ENCODE measurements at places on chromosomes 1 and 21.
A peak's percentile ranks its signal among the peaks of the same experiment; 100 is the strongest.

GRCh38 chr1:198809247-198809646 lies 170.4 kb downstream of the PTPRC start:
- DNase-seq = no peak

GRCh38 chr1:16064536-16065268 lies 8.7 kb downstream of the FAM131C start:
- no peak for DNase-seq

GRCh38 chr1:42853116-42853884 lies 6.9 kb downstream of the ZNF691 start:
- no peak for DNase-seq

DNA sequence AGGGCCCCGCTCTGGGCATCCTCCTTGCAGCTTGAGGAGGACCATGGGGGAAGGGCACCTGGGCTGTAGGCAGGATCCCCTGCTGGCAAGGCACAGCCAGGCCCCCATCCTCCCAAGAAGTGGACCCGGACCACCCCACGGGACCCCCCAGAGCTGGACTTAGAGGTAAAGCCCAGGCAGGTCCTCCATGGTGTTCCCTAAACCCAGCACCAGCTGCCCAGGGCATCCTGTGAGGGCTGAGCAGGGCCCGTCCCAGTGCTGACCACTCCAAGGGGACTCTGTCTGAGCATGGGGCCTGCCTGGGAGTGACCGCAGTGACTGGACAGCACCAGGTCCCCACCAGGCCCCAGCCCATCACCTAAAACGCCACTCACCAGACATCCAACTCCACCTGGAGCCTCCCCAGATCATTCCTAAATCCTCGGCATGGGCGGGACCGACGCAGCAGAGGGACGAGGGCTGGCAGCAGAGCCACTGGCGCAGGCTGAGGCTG lies 21.3 kb downstream of the COL6A2 start:
- DNase-seq = no peak

DNA sequence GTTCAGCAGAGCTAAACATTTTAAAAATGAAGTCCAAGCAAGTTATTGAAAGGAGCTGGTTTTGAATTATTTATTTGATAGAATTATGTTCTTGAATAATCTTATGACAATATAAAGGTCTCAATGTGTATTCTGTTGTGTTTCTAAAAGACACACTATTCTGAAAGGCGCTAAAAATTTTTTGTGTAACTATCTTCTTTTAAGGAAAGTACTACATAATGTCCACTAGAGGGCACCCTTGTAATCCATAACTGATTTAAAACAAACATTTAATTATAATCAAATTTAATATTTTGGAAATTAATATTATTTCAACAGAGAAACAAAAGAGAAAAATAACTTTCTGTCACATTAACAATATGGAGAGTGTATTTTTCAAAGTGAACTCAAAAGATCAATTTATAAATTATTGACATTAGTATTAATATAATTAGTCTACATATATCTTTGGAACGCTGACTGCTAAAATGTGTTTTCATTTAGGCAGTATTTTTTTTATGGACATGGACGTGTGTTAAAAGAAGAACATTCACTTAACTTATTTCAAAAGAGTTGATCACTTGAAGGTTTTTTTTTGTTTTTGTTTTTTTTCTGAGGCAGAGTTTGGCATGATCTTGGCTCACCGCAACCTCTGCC lies 248.4 kb downstream of the DENND1B start:
- no peak for DNase-seq

DNA sequence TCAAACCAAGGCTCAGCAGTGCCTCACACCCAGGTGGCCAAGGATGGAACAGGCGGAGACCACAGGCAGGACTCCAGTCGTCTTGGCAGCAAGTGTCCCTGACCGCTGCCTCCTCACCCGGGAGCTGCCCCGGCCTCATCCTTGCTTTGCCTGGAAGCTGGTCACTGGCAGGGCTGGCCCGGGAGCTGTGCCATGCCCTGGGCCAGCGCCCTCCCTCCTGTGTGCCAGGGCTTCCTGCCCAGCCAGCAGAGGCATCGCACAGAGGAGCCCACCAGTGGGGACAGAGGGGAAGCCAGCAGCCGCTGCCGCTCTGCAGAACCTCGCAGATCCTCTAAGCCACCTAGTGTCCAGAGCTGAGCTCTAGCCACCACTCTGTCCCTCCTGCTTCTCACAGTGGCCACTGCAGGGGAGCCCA lies 7.8 kb downstream of the CASZ1 start:
- no peak for DNase-seq

GRCh38 chr21:42390193-42390592 lies 5.7 kb downstream of the TMPRSS3 start:
- no peak for DNase-seq

DNA sequence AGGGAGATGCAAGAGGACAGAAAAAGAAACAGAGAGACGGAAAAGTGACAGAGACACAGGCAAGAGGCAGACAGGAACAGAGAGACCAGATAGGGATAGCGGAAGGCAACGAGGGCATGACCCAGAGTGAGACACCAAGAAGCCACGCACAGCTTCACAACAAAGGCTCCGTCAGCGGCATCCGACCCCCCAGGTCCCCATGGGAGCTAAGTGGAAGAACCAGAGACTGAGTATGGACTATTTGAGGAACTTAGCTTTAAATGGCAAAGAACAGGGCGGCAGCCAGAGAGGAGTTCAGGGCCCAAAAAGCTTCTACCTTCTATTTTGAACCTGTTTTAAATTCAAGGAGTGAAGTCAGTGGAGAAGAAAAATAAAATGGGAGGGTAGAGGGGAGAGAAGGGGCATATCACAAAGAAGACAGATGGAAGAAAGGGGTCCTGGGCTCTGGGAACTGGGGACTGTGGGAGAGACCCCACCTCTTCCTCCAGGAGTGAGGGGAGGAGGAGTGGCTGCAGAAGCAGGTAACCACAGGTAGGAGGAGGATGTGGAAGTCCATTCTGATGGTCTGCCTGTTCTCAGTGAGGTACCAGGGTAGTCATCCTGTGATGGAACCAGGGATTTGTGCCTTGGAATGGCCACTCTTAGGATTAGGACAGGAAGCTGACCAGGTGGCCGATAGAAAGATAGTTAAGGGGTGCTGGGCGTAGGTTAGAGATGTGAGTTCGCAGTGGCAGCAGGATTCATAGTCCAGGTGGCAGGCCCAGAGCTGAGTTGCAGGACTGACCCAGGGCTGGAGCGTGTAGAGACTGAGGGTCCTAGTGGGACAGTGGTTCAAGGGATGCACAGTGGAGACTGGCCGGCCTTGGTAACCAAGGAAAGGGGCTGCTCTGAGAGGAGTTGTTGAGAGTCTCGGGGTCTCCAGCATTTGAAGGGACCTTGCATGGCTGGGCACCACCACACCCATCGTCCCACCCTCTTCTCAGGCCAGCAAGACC lies 37.7 kb downstream of the CSMD2 start:
- DNase-seq = no peak

- DNase-seq = no peak
Observed at GRCh38 chr1:185445594-185445993, 128.6 kb upstream of the IVNS1ABP start.

GRCh38 chr1:24235921-24236788 lies 49.1 kb upstream of the IFNLR1 start:
- peak; percentile 43 for DNase-seq

GRCh38 chr1:31977385-31978131 lies 36.1 kb upstream of the KHDRBS1 start:
- no peak for DNase-seq

GRCh38 chr1:179876300-179876715 lies 1.3 kb downstream of the TOR1AIP2 start:
- no peak for DNase-seq

- DNase-seq = no peak
Observed at GRCh38 chr1:231200388-231201031, 38.7 kb downstream of the TRIM67 start.

DNA sequence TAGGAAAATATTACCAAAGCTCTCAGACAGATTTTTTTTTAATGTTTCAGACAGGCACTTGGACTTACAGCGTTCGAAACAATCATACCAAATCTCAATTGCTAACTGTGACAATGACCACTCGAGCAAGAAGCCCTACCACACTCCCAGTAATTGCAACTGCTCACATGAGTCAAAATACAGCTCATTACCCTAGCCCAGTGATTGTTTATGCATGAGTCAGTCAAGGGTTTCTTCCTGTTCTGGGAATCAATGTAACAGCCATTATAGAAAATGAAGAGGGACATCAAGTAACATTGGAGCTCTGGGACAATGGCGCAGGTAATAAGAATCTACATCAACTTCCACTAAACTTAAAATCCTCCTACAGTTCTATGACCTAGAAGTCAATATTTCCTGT lies 56.1 kb upstream of the SH3GLB1 start:
- DNase-seq = no peak

DNA sequence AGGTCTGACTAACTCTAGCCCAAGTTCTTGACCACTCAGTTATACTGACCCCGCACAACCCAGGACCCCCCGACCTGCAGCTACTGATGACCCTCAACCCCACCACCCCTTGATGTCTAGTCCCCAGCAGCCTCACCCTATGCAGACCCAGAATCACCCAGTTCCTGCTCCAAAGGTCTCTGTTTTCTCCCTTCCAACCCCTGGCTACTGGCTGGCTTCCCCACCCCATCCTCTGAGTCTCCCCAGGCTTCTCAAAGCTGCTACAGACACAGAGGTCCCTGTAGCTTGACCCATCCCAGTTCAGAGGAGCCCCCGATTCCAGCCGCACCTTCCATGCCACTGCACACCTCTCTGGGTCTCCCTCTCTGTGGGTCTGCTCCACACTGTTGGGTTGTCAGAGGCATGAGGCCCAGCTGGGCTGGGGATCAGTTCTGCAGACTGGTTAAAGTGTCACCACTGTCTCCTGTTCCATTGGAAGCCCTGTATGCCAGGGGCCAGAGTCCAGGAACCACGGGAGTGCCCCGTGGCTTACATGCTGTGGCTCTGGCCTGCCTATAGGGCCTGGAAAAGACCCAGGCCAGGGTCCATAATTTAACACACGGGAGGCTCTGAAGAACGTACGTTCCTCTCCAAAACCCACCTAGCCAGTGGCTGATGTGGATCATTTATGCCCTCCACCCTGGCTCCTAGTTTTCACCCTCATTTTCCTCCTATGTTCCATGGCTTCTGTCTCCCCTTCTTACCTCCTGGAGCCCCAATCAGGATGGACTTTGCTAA lies 497 bp downstream of the PKLR start:
- DNase-seq = no peak

DNA sequence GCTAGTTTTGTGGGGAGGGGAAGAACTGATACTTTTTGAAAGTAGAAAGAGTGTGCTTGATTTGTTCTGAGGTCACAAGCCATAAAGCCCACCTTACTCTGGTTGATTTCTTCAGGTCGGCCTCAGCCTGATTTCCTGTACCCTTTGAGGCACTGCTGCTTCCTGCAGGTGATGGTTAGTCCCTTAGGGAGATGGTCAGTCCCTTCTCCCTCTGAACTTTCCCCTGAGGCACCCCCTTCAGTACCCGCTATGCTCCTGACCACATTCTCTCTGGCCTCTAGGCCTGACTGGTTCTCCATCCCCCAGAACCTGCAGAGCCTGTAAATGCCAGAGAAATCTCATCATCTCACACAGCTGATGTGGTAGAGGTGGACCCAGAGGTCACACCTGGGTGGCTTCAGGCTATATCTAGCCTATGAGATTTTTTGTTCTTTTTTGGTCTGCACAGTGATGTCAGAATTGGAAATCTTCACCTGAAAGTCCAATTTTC lies 15.0 kb upstream of the ID3 start:
- DNase-seq = no peak

DNA sequence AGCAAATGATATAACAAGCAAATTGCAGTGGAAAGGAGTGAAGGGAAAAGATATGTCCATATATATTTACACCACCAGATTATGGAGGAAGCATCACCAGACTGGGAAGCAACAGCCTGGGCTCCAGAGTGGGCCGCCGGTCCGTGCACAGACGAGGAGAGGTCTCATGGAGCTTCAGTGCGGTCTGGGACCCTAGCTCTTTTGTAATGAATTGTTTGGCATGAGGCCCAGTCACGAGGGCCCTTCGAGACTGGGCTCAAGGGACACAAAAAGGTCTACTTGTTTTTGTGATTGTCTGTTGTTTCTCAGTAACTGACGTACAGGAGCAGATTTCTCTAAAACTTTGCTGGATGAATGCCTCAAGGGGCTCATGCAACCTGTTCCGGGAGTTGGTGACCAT lies 12.9 kb upstream of the STUM start:
- no peak for DNase-seq

GRCh38 chr1:222709700-222710153 lies 2.6 kb downstream of the AIDA start:
- DNase-seq = no peak

DNA sequence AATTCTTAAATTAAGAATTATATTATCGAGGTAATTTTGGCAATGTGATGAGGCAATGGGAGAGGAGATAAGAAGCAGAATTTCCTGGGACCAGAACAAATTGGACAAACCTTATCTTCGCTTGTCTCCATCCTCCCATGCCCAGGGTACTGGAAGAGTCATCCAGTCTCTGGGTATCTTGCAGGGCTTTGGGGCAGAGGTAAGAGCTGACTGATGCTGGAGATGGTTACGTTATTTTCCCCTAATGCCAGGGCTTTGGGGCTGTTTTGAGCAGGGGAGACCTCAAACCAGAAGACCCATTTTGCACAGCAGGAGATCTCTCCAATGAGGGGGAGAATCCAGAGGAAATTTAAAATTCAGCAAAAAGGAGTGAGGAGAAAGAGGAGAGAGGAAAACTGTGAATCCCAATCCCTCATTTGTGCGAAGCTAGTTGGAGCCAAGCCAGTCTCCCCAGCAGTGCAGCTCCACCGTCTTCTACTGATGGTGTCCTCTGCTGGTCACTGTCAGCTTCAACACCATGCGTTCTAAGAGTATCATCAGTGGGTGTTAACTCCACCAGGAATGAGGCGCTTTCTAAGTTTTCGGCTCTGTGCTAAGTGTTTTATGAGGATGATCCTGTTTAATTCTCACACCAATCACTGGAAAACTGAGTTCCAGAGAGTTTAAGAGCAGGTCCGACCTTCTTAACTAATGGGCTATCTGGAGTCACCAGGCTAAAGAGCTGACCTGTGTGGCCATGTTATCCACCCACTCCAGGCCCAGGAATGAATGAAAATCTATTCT lies 86.8 kb upstream of the CD34 start:
- DNase-seq = peak; percentile 44

- DNase-seq = no peak
Observed at GRCh38 chr1:212257157-212257556, 28.1 kb upstream of the PPP2R5A start.

DNA sequence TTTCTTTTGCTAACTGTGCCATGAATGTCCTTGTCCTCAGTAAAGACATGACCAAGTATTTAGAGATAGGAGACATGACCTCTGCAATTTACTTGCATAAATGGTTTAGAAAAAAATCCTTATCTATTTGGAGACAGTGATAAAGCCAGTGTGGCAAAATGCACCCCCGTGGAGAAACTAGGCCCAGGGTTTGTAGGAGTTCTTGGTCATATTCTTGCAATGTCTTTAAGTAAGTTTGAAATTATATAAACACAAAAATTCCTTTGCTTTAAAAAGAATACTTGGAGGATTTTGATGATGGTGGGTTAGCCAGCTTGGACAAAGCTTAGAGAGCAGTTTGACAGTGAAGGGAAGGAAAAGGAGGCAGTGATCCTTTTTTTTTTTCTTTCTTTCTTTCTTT lies 101.9 kb upstream of the SLC45A1 start:
- no peak for DNase-seq

All from activated naive CD4-positive, alpha-beta T cell treated with Interleukin-2 at 50 U/mL for 16 hours (primary cell).